ENCODE measurements at places on chromosomes 13 and 19. TPM values are rescaled to one million over a fixed set of nuclear protein-coding genes. Genes with fewer than 3 reads are reported as not detected.
A peak's percentile ranks its signal among the peaks of the same experiment; 100 is the strongest.

- no peak for DNase-seq
These were observed 110.8 kb downstream of the ZNF536 start for GRCh38 chr19:30482956-30483355.

DNA sequence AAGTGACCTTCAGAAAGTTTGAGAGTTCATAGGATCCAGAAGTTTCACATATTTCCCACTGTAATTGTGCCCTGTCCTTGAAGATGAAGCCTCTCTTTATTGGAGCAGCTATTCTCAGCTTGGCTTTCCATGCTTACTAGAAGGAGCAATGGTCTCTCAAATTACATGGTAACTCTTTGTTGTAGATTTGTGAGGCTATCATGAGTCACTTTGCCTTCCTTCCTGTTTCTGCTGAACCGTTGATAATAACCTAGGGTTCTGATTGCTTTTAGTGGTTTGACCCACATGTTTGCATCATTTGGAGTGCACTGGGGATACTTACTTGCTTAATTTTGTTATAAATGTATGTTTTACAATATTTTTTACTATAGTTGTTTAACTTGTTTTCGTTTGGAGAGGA, 772.9 kb upstream of the SLITRK6 start:
- DNase-seq, result peak; percentile 89

GRCh38 chr13:46726347-46726746, 70.6 kb downstream of the ESD start:
- DNase-seq, result no peak

DNA sequence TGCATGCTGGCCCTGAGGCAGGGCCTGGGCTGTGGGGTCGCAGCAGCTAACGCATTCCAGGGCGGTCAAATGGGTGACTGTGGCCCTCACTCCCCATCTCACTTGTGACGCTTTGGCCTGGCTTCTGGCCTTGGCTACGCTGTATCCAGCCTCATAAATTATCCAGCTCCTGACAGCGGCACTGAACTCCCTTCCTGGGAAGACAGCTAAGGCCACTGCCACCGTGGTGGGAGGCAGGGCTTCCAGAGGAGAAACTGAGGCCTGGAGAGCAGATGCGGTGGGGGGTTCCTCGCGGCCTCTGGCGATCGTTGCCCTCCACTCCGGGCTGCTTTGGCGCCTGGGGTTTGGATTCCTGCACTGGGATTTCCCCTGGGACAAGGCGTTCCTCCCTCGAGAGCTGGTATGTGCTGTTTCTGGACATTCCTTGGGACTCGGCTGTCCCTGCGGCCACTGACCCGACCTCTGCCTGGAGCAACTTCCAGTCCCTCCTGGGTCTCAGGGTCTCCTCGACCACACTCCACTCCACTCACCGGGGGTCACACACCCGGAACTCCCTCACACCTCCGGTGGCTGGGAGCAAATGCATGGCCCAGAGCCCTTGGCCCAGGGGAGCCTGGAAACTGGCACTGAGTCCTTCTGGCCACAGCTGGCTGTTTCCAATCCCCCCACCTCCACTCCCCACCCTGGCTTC, 3.4 kb downstream of the TBXA2R start:
- no peak for DNase-seq

The MED25 gene
- 10.2 TPM for total RNA-seq
